ENCODE measurements at places on chromosomes 4 and X.
A peak's percentile ranks its signal among the peaks of the same experiment; 100 is the strongest.

- no peak for DNase-seq
These were observed 127.4 kb downstream of the ANAPC10 start for GRCh38 chr4:144970597-144970996.

DNA sequence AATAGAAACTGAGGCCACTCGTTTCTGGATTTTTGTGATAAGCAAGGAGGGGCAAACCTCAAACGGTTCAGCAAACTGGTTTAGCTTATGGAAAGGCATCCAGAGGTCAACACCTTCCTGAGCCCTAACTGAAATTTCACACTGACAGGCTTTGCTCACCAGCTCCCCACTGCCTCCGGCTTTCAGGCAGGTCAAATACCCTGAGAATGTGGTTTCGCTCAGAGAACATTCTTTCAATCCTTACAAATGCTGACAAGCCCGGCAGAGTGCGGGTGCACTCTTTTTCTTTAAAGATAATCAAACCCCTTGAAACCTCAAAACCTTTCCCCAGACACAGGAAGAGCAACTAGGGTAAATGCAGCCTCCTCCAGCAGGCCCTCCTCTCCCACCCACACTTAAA lies 41.5 kb downstream of the CD40LG start:
- DNase-seq: peak; percentile 56

DNA sequence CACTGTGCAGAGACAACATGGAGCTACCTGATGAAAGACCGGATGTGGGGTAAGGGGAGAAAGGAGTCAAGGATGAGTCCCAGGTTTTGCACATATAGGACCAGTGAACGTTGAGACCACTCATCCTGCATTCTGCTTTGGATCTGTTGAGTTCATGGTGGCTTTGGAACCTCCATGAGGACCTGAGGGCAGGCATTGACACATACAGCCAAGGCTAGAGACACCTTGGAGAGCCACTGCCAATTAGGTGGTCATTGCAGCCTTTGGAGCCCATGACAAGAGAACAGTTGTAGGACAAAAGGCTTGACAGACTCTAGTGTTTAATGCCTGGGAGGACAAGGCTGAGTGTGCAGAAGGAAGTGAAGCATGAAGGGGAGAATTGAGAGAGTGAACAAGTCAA lies 87.9 kb downstream of the STK32B start:
- DNase-seq: no peak

DNA sequence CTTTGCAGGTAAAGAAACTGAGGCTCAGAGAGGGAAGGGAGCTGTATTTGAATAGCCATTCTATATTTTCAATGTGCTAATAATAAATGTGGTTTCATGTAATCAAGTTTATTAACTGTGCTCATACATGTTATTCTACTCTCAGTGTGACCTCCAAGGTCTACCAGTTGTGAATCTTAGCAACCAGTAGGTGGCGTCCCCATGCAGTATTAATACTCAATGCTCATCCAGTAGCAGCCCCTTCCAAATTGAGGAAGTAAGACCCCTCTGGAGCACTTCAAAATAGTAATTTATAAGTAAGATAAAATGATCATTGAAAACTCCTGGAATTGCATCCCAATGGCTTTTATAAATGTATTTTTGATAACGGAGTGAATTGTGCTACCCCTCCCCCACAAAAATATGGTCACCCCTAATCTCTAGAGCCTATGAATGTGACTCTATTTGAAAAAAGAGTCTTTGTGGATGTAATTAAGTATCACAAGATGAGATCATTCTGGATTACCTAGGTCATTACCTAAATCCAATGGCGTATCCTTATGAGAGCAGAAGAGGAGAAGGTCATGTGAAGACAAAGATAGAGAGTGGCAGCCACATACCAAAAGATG lies 20.4 kb upstream of the SEPSECS start:
- DNase-seq: no peak

DNA sequence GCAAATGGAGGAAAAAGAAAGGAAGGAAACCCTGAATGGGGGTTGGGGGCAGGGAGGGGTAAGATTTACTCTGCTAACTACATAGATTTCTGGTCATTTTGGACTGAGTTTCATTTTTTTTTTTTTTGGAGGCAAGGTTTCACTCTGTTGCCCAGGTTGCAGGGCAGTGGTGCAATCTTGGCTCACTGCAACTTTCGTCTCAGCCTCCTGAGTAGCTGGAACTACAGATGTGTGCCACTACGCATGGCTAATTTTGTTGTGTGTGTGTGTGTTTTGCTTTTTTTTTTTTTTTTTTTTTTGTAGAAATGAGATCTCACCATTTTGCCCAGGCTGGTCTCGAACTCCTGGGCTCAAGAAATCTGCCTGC lies 223.5 kb downstream of the APBB2 start:
- no peak for DNase-seq

- DNase-seq: no peak
These were observed 5.2 kb upstream of the RADX start for GRCh38 chrX:106606571-106606970.

GRCh38 chr4:140252141-140252741 lies 98.3 kb upstream of the MAML3 start:
- DNase-seq: peak; percentile 69

- no peak for DNase-seq
These were observed 23.1 kb downstream of the SASH3 start for GRCh38 chrX:129802863-129803262.

GRCh38 chrX:153573984-153574383 lies 25.0 kb downstream of the CCNQ start:
- DNase-seq: no peak

GRCh38 chr4:172202480-172203076 lies 389.4 kb downstream of the GALNTL6 start:
- DNase-seq: no peak

DNA sequence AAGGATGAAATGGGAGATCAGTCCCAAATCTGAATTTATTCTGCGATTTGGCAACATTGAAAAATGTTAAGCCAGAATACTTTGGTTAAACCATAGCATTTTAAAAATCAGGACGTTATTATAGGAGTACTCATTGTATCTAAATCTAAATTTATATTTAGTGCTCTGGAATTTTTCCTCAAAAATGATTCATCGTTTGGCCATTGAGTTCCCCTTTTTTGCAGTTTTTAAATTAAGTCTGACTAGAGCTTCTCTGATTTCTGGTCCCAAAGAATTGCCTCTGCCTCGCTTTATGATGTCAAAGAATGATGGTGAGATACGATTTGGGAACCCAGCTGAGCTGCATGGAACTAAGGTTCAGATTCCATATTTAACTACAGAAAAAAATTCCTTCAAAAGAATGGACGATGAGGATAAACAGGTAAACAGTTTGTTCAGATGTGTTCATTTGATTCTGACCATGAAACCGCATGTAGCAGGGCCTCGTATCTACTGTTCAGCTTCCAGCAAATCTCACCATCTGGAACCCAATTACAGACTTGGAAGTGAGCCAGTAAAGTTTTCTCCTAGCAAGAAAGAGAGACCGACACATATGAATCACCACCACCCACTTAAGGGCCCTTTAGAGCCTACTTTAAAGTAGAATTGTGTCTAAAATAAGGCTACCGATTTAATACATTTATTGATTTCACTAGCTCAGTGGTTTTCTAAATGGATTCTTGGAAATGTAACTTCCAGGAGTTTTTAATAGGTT lies 75.6 kb downstream of the REPS2 start:
- DNase-seq: no peak

- no peak for DNase-seq
These were observed 10.5 kb upstream of the EIF4E start for GRCh38 chr4:98939438-98939837.

DNA sequence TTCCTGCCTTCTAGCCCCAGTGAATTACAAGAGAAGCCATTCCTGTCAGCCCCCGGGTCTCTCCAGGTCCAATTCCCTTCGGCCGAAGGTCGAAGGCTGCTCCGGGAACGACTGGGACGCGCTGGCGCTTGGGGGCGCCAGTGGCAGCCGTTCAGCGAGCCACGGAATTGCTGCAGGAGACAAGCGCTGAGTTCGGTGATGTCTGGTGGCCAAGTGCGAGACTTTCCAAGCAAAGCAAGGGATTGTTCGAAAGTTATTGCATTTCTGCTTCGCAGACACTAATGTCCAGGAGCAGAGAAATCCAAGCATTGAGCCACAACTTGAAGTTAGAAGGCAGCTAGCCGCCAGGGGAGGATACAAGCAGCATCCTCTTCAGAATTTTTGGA lies 1.1 kb upstream of the DKK2 start:
- DNase-seq: peak; percentile 86

GRCh38 chr4:159239629-159240028 lies 136.8 kb downstream of the RAPGEF2 start:
- DNase-seq: no peak

- no peak for DNase-seq
These were observed 19.9 kb downstream of the AR start for GRCh38 chrX:67563469-67564448.

- DNase-seq: peak; percentile 90
These were observed 100.1 kb downstream of the CEP135 start for GRCh38 chr4:56048702-56049431.

DNA sequence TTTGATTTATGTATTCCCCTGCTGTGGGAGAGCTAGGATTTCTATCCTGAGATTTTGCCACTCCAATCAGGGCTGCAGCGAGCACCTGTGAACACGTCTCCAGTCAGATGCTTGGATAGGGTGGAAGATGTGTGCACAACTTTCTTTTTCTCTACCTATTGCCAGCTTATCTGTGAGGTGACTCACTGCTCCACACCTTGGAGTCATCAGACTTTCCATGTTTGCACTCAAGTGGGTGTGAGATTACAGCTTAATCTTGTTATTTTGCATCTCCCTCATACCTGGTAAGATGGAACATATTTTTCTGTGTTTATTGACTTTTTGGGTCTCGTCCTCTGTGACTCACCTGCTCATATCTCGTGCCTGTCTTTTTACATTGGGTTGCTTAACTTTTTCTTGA lies 32.2 kb downstream of the PSAPL1 start:
- DNase-seq: peak; percentile 18

GRCh38 chr4:2688697-2689096 lies 67.4 kb downstream of the TNIP2 start:
- DNase-seq: no peak

DNA sequence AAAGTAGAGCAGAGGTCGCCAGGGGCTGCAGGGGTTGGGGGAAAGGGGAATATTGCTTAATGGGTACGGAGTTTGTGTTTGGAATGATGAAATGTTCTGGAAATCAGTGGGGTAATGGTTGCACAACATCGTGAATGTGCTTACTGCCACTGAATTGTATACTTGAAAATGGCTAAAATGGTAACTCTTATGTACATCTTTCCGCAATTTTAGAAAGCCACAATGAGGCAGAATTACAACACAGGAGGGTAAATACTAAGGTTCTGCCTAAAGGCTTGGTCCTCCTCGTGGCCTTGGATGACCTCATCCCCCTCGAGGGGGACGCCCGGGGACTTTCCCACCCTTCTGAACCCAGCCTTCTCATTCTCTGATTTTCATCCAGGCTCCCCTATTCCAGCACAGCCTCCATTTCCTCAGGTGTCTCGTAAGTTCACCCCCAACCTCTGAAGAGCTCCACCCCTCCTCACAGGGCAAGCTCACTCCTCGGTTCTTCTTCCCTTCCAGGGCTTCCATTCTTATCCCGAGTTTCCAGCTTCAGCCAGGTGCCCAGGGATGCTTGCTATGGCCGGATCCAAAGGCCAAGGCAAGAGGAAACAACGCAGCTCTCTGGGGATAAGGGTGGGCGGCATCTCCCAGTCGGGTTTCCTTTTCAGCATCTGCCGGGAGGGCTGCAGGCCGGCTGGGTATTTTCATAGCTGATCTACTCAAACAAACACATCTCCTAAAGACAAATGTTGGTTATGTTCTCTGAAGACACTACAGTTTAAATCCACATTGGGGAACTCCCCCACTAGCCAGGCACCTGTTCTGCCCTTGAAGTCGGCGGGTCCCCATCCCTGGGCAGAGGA lies 71.3 kb upstream of the ACSL1 start:
- DNase-seq: no peak

- no peak for DNase-seq
These were observed 110.9 kb downstream of the HDAC8 start for GRCh38 chrX:72461766-72462165.

DNA sequence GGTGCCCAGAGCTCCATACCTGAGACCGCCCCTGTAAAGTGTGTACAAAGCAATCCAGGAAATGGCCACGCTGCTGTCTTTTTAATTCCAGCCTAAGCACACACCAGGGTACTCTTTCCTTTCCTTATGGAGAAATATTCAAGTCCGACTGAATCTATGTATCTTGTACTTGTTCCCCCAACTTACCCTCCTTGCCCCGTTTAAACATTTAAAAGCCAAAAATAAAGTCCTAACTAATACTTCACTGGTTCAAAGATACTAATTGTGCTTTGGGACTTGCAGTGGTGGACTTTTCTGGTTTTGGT lies 731 bp upstream of the AMMECR1 start:
- no peak for DNase-seq

- no peak for DNase-seq
These were observed 549.7 kb downstream of the TRIML1 start for GRCh38 chr4:188688956-188689355.

GRCh38 chr4:26432419-26432818 lies 57.9 kb downstream of the CCKAR start:
- no peak for DNase-seq

DNA sequence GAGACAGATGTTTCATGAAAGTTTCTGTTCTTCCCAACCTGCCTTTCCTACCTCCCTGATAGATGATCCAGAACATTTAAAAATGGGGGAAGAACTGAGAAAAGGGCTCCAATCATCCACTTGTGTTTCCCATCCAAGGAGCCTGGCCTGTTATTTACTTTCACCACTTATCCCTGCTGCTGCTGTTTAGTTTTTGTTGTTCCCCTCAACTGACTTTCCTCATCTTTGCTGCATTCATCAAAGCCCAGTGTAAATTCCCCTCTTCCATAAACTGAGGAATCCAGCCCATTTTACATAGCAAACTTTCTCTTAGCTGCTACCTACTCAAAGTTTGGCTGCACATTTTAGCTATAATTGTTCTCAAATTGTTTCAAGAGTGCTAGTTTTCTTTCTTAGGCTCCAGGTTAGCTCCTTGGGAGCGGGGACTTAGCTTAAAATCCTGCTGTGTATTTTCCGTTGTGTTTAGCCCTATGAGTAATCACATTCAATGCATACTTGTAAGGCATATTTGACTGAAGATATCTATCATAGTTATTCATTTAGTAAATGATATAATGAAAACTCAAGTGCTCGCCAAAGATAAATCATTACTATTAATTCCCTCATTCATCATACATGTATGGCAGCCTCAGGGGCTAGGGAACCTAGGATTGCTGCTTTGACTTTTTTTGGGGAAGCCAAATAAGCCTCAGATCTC lies 1.4 kb upstream of the PTPN13 start:
- DNase-seq: no peak

- DNase-seq: no peak
These were observed 410.9 kb downstream of the PDGFC start for GRCh38 chr4:156560701-156561100.

GRCh38 chr4:19473569-19473968 lies 778.1 kb upstream of the SLIT2 start:
- DNase-seq: no peak

DNA sequence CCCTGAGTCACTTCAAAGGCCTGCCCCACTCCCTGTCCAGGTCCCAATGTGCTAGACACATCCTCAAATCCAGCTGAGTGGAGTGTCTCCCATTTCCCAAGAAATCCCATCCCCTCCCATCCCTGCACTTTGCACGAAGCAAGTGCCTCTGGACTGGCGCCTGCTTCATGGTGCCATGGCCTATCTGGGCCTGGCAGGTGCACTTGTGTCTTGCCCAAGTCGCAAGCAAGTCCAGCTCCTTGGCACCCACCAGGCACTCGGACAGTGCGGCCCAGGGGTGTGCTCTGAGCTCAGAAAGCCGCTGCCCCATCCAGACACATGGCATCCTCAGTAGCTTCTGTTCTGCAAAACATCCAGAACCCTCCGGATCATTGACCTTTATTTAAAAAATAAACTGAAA lies 97.4 kb downstream of the DCTD start:
- DNase-seq: no peak

GRCh38 chrX:13666836-13667235 lies 13.9 kb downstream of the TCEANC start:
- no peak for DNase-seq

Data from islet precursor cell (in vitro differentiated cells).